ENCODE measurements at places on chromosomes 7 and 10.

- H3K36me3 ChIP-seq: peaks cover 93% of the 10 kb centered on the region
- H3K4me1 ChIP-seq: peaks cover 18% of the 10 kb centered on the region
- H3K27me3 ChIP-seq: no peaks in the 10 kb centered on the region
- H3K27ac ChIP-seq: peak overlapping the region; percentile 85
- H3K4me3 ChIP-seq: peak overlapping the region; percentile 71
- DNase-seq: no peak
These were observed 451 bp downstream of the SRRT start for GRCh38 chr7:100875356-100875751.

GRCh38 chr10:21954132-21954531 lies 49.4 kb downstream of the DNAJC1 start:
- no peak overlapping the region for H3K27ac ChIP-seq
- H3K4me1 ChIP-seq: no peaks in the 10 kb centered on the region
- no peaks in the 10 kb centered on the region for H3K36me3 ChIP-seq

- no peaks in the 10 kb centered on the region for H3K4me1 ChIP-seq
- no peak for DNase-seq
- no peak overlapping the region for H3K4me3 ChIP-seq
- H3K27me3 ChIP-seq: no peaks in the 10 kb centered on the region
These were observed 21.7 kb downstream of the ST8SIA6 start for GRCh38 chr10:17432723-17433122.

DNA sequence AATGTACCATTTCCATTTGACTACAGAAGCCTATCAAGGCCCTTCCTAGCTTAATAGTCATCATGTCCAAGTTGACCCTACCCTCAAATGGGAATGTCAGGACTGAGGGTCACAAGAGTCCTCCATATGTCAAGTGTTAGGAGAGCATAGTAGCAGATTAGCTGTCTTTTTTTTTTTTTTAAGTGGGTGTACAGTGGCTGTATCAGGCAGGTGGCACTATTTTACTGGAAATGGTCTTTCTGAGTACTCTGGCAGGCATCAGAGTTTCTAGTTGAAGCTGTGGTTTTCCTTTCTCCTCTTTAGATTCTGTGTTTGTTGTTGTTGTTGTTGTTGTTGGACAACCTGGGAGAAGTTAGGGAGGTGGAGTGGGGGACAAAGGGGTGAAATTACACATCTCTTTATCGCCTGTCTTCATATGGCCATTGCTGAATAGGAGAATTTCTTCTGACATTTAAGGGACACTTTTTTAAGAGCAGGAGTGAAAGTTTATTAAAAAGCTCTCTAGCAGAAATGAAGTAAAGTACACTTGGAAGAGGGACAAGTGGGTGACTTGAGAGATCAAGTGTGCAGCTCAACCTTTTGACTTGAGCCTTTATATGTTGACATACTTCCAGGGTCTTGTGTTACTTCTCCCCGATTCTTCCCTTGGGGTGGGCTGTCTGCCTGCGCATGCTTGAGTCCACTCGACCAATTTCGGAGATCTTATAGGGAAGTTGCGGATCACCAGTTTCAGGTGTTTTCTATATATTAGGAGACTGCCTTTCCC lies 104.1 kb upstream of the FOXP2 start:
- H3K27ac ChIP-seq: no peak overlapping the region
- no peaks in the 10 kb centered on the region for H3K4me1 ChIP-seq
- DNase-seq: no peak
- H3K4me3 ChIP-seq: no peak overlapping the region
- H3K36me3 ChIP-seq: no peaks in the 10 kb centered on the region

- H3K27me3 ChIP-seq: peaks cover 21% of the 10 kb centered on the region
- no peak for DNase-seq
- H3K4me3 ChIP-seq: no peak overlapping the region
- peaks cover 12% of the 10 kb centered on the region for H3K4me1 ChIP-seq
- H3K36me3 ChIP-seq: no peaks in the 10 kb centered on the region
These were observed 178.4 kb downstream of the CPEB3 start for GRCh38 chr10:92112462-92112861.

DNA sequence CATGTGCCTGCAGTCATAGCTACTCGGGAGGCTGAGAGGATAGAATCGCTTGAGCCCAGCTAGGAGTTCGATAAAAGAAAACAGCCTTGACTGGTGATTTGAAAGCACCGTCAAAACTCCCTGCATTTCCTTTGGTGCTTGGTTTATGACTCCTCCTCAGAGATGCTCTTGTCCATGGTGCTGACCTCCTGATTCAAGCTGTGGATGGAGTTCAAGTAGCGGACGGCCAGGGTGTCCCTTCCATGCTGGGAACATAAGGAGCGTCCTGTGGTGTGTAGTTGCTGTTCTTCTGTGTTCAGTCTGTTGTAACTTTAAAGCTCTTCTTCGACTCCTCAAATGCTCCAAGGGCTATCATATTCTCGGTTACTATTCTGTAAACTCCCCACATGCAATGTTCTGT lies 382.5 kb upstream of the KIAA1217 start:
- H3K36me3 ChIP-seq: no peaks in the 10 kb centered on the region
- no peak overlapping the region for H3K4me3 ChIP-seq
- H3K27me3 ChIP-seq: no peaks in the 10 kb centered on the region
- DNase-seq: no peak
- H3K27ac ChIP-seq: no peak overlapping the region
- no peaks in the 10 kb centered on the region for H3K4me1 ChIP-seq

- no peak overlapping the region for H3K4me3 ChIP-seq
- no peak overlapping the region for H3K27ac ChIP-seq
- H3K4me1 ChIP-seq: no peaks in the 10 kb centered on the region
These were observed 26.9 kb downstream of the BLVRA start for GRCh38 chr7:43785420-43785819.

DNA sequence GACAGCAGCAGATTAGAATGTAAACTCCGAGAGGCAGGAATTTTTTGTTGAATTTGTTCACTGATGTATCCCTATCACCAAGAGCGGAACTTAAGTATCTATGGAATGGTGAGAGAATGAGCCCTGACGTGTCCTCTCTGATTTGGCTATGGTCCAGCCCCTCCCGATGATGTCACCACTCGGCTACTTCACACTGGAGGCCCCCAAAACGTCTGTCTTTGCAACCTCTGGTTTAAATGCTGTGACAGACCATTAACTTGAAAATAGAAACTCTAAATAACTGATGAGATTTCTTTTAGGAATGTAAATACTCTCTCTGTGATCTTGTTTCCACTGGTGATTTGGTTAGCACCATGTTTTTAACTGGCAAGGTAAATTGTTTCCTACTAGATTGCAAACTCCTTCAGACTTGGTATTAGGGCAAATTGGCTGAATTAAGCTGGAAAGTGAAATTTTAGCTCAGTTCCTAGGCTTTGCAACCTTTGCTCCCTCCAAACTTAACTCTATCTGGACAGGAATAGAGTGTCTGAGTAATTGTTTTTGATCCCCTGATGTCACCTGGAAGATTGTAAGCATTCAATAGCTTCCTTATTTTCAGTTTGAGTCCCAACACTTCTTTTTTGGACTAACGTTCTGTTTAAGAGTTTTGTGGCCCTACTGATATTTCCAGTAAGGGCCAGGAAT lies 19.1 kb downstream of the SLC16A12 start:
- H3K36me3 ChIP-seq: no peaks in the 10 kb centered on the region
- peak overlapping the region; percentile 98 for H3K27ac ChIP-seq
- DNase-seq: peak; percentile 94
- H3K4me1 ChIP-seq: peaks cover 46% of the 10 kb centered on the region

DNA sequence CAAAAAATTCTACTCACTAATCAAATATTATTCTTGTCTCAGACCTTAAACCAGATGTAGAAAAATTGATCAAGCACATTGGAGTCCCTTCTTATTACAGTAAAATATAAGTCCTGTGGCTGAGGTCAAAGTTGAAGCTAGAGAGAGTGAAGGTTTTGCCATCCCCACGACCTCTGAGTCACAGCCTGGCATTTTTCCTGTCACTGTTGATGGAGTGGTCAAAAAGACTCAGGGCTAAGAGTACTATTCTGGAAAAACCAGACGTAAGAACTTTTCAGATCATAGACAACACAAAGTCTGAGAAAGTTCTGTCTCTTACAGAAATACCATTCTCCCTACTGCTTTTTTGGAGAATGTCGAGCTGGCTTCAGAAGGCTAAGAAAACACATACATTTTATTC lies 323.7 kb upstream of the ANKRD30A start:
- no peak overlapping the region for H3K27ac ChIP-seq
- no peaks in the 10 kb centered on the region for H3K27me3 ChIP-seq
- no peak overlapping the region for H3K4me3 ChIP-seq
- DNase-seq: no peak

GRCh38 chr7:100632951-100633717 lies 8.2 kb downstream of the TFR2 start:
- no peaks in the 10 kb centered on the region for H3K36me3 ChIP-seq
- no peak overlapping the region for H3K27ac ChIP-seq
- H3K4me3 ChIP-seq: no peak overlapping the region
- peaks cover 29% of the 10 kb centered on the region for H3K27me3 ChIP-seq
- no peak for DNase-seq
- H3K4me1 ChIP-seq: peaks cover 6% of the 10 kb centered on the region

DNA sequence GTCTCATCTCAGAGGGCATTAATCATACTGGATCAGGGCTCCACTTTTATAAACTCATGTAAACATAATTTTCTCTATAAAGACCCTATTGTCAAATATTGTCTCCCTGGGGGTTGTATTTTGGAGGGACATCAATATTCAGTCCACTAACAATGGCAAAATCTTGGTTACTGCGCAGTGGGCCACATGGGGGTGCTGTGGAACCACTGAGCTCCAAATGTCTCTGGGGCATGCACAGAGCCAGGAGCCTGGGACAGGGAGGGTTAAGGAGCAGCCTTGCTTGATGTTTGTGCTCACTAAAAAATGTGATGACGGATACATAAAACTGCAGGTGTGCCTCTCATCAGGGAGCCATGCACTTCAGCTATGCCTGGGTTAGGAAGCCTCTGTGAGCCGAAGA lies 62.1 kb upstream of the PRSS58 start:
- no peak for DNase-seq
- H3K27me3 ChIP-seq: no peaks in the 10 kb centered on the region
- H3K27ac ChIP-seq: no peak overlapping the region
- H3K36me3 ChIP-seq: no peaks in the 10 kb centered on the region
- H3K4me3 ChIP-seq: no peak overlapping the region
- H3K4me1 ChIP-seq: no peaks in the 10 kb centered on the region

GRCh38 chr10:105188737-105189462 lies 547.8 kb downstream of the SORCS3 start:
- no peak overlapping the region for H3K27ac ChIP-seq
- H3K36me3 ChIP-seq: no peaks in the 10 kb centered on the region
- no peaks in the 10 kb centered on the region for H3K4me1 ChIP-seq
- no peak for DNase-seq
- H3K27me3 ChIP-seq: no peaks in the 10 kb centered on the region

DNA sequence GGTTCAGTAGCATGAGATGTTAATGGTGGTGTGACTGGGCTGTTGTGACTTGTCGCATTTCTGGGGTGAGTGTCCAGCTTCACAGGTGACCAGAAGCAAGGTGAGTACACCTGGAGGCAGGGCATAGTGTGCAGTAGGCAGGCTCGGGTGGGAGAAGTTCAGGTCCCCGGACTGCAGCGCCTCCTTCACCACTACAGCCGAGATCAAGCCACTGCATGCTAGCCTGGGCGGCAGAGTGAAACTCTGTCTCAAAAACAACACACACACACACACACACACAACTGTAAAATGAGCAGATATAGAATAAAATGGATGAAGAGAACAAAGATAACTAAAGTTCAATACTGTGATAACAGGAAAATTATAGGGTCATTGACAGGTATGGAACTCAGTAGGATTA lies 11.1 kb upstream of the PARD3 start:
- H3K4me3 ChIP-seq: no peak overlapping the region
- H3K27me3 ChIP-seq: no peaks in the 10 kb centered on the region
- no peak for DNase-seq
- no peaks in the 10 kb centered on the region for H3K4me1 ChIP-seq

GRCh38 chr7:101378751-101379174 lies 16.1 kb downstream of the COL26A1 start:
- no peaks in the 10 kb centered on the region for H3K36me3 ChIP-seq
- H3K27me3 ChIP-seq: peaks cover 10% of the 10 kb centered on the region
- peaks cover 8% of the 10 kb centered on the region for H3K4me1 ChIP-seq
- no peak overlapping the region for H3K4me3 ChIP-seq

- no peaks in the 10 kb centered on the region for H3K36me3 ChIP-seq
- no peak overlapping the region for H3K4me3 ChIP-seq
- DNase-seq: no peak
- H3K4me1 ChIP-seq: no peaks in the 10 kb centered on the region
These were observed 286.0 kb upstream of the TMEM229A start for GRCh38 chr7:124318721-124319450.

- no peak overlapping the region for H3K4me3 ChIP-seq
- H3K27me3 ChIP-seq: no peaks in the 10 kb centered on the region
- no peaks in the 10 kb centered on the region for H3K36me3 ChIP-seq
- no peaks in the 10 kb centered on the region for H3K4me1 ChIP-seq
These were observed 71.5 kb downstream of the AGMO start for GRCh38 chr7:15490291-15490690.

Data from SJSA1 (cell line).